ENCODE measurements at places on chromosomes 16 and 17. TPM values are rescaled to one million over a fixed set of nuclear protein-coding genes. Genes with fewer than 3 reads are reported as not detected.

GRCh38 chr17:4488989-4489595 is 9.6 kb upstream of the SPNS2 start:
- DNase-seq: no peak

- no peak for DNase-seq
These were observed 3.4 kb upstream of the ABCC11 start for GRCh38 chr16:48250520-48251278.

GRCh38 chr16:7217797-7218196 is 114.8 kb upstream of the RBFOX1 start:
- no peak for DNase-seq

- no peak for DNase-seq
These were observed 13.1 kb upstream of the MYO15B start for GRCh38 chr17:75574404-75575036.

GRAPL gene
- 0.57 TPM for total RNA-seq

- DNase-seq: no peak
These were observed 33.1 kb upstream of the HERPUD1 start for GRCh38 chr16:56898847-56899246.

GRCh38 chr17:81027038-81027437 is 7.9 kb upstream of the BAIAP2 start:
- DNase-seq: no peak

GAS2L2 gene
- total RNA-seq: not detected

SHCBP1 gene
- 1.8 TPM for total RNA-seq

- no peak for DNase-seq
These were observed 87.0 kb downstream of the ABCC1 start for GRCh38 chr16:16036359-16036792.

ACAP1 gene
- 1.4 TPM for total RNA-seq

DNA sequence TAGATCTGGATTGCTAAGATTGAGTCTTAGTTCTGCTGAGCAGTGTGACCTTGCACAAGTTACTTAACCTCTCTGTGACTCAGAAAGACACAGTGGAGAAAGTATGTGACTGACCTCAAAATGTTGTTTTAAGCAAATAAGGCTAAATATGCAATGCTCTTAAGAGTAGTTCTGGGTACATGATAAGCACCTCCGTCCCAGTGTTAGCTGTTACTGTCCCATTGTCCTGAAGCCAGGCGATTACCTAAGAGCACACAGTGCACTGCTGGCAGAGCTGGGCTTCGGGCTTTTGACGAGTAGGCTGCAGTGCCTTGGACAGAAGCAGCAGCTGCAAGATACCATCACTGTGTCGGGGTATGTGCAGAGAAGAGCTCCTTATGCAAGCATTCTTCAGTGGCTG is 32.7 kb upstream of the FOXF1 start:
- DNase-seq: peak; percentile 32

C16orf54 gene
- total RNA-seq: not detected

DNA sequence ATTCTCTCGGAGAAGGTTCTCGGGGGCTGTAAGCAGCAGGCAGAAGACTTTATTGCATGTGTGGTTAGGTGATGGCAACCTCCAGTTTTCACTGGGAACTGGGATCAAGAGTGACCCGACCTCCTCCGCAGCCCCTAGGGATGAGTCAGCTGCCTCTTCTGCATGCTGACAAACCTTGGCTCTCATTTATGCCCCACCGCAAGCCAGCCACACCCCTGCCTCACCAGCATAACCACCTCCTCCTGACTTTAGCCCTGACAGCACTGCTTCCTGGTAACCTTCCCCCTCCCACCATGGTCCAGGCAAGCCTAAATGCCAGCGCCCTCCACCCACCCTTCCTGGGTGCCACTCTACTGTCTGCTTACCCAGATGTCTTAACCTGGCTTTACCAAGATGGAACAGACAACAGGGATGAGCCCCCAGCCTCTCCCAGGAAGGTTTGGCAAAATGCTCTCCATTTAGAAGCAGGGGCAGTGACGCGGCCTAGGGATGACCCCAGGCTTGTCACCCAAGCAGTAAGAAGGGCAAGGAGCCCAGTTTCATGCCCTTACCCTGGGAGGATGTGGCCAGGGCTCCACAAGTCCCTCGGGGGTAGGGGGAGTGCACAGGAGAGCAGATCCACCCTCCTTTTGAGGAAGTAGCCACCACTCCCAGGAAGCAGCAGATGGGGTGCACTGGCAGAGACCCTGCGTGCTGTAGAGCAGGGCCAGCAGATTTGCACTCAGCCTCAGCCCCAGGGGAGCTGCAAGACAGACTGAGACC is 73.5 kb downstream of the GOSR1 start:
- peak; percentile 49 for DNase-seq

DNA sequence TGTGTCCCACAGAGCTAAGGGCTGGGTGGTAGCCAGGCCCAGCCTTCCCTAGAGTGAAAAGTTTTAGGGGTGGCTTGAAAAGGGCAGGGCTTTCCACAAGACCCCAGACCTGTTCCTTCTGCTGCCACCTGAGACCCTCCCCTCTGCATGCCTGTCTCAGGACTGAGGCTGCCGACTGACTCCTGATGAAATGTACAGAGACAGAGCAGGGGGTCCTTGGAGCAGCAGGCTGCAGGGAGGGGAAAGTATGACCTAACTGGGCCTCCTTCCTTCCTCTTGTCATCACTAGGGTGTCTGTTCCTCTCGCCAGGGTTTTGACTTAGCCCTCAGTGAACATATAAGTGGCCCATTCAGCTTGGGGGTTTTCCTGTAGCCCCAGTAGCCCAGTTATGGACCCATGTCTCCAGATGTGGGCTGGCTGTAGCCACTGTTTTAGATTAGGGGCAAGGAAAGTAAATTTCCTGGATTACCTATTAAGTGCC is 14.9 kb upstream of the NFATC3 start:
- no peak for DNase-seq

DNA sequence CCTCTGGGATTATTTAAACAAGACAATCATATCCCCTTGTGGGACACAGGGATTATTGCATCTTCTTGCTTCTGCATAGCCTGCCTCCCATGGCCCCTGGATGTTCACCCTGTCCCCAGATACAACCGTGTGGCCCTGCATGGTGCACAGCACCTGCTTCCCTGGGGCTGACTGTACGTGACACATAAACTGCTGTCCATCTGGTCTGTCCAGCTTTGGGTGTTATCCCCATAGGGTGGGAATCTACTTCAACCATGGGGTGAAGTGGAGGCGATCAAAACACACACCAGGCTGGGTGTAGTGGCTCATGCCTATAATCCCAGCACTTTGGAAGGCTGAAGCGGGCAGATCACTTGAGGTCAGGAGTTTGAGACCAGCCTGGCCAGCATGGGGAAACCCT is 138.8 kb downstream of the XYLT1 start:
- DNase-seq: no peak

DPEP1 gene
- 2.2 TPM for total RNA-seq

CCL3 gene
- not detected for total RNA-seq

DNA sequence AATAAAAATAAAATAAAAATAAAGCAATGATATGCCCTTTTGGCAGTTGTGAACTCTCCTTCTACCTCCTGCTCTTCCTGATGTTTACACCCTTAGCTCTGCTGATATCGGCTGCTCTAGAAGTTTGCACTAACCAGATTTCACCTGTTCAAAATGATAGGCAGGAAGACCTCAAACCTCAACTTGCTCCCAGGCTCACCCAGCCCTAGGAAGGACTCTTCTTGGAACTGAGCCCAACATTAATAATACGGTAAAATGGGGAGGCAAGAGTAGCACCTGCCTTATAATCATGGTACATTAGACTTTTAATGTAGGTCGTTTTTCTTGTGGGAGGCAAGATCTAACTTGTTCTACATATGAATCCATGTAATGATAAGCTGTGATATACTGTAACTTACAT is 61.2 kb upstream of the MED13 start:
- no peak for DNase-seq

DNA sequence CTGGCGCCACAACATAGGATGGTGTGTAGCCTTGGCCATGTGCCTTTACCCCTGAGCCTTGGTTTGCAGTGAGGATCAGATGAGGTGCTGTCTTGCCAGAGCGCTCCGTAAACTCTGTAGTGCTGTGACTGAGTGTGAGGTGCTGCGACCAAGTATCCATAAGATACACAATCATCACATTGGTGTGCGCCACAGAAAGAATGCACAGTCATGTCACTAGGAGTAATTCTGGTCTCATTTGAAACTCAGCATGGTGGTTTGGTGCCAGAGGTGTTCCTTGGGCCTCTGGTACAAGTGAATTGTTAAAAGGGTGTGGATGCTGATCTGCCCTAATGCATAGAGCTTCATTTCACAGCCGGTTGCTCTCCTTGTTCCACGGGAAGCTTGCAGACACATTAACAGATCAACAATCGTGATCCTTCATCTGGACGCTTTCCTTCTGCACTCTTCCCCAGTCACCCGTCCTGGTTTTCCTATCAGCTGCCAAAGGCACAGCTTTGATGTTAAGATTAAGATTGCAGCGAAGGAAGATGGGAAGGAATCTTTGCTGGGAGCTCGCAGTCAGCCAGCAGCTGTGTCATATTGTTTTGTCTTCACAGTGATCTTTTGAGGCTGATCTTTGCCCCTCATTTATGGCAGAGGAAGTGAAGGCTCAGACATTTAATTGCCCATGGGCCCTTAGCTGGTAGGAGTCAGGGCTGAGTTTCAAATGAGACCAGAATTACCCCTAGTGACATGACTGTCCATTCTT is 79.1 kb downstream of the KSR1 start:
- no peak for DNase-seq

PNMT gene
- 27.2 TPM for total RNA-seq

GRCh38 chr17:60766778-60767190 is 89.1 kb downstream of the BCAS3 start:
- DNase-seq: no peak

RTN4RL1 gene
- 34.3 TPM for total RNA-seq

CD300E gene
- total RNA-seq: 0.07 TPM

DLX3 gene
- 0.14 TPM for total RNA-seq

- peak; percentile 70 for DNase-seq
These were observed 43.3 kb upstream of the CMIP start for GRCh38 chr16:81401035-81401950.

GRCh38 chr16:78648517-78648916 is 549.1 kb downstream of the WWOX start:
- no peak for DNase-seq

LRRC46 gene
- total RNA-seq: 0.46 TPM

- no peak for DNase-seq
These were observed 66.2 kb upstream of the MTMR4 start for GRCh38 chr17:58580671-58581070.

GRCh38 chr16:83214671-83215070 is 587.9 kb downstream of the CDH13 start:
- no peak for DNase-seq

Data from cardiac muscle cell (in vitro differentiated cells and primary cell).